Esophagus muscularis mucosa (tissue), 4 donors: ENCODE measurements at places on chromosomes 2 and 18. TPM values are rescaled to one million over a fixed set of nuclear protein-coding genes. Genes with fewer than 3 reads are reported as not detected.

DNA sequence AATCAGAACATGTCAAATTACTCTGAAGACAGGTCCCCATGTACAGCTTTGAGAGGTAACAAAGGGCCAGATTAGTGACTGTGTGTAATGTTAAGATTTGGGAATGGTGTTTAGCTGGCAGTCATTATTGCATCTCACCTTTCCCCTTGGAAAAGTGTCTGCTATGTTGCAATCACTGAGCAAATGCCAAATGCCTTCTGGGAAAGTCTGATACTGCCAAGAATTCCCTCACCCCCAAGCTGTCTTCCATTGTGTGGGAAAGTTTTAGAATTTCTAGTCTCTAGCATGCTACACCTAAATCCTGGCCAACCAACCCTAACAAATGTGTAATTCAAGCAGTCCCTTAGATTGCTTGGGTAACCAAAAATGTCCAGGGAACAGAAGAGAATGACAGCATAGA lies 13.6 kb upstream of the PELI1 start:
- no peak for DNase-seq
- no peak overlapping the region for H3K27ac ChIP-seq
- no peaks in the 10 kb centered on the region for H3K27me3 ChIP-seq
- H3K4me3 ChIP-seq: no peak overlapping the region
- no peaks in the 10 kb centered on the region for H3K36me3 ChIP-seq
- peaks cover 9% of the 10 kb centered on the region for H3K4me1 ChIP-seq

- peak overlapping the region; percentile 41 for H3K4me3 ChIP-seq
- H3K27ac ChIP-seq: peak overlapping the region; percentile 58
- no peaks in the 10 kb centered on the region for H3K27me3 ChIP-seq
- no peaks in the 10 kb centered on the region for H3K36me3 ChIP-seq
- no peak for DNase-seq
Observed at GRCh38 chr2:45860136-45861121, 209.0 kb downstream of the PRKCE start.

DNA sequence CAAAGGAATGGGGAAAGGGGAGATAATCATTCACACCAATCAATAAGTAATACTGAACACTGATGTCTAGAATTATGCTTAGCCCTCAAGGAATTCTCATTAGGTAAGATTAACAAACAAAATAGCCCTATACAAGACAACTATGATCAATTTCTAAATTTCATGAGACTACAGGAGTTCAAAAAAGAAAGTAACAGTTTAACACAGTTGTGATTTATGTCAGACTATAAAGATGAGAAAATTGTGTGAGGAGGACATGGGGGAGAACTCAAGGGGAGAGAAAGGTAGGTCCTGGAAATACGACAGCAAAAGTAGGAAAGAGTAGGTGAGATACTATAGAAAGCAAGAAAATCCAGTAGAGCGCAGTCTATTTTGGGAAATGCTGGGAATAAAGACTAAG lies 14.9 kb downstream of the ROCK1 start:
- peaks cover 52% of the 10 kb centered on the region for H3K4me1 ChIP-seq
- no peak overlapping the region for H3K4me3 ChIP-seq
- H3K27ac ChIP-seq: no peak overlapping the region
- H3K27me3 ChIP-seq: no peaks in the 10 kb centered on the region

GRCh38 chr2:147297820-147298219 lies 547.0 kb upstream of the ACVR2A start:
- no peaks in the 10 kb centered on the region for H3K36me3 ChIP-seq
- DNase-seq: no peak
- H3K4me3 ChIP-seq: no peak overlapping the region
- no peaks in the 10 kb centered on the region for H3K27me3 ChIP-seq
- peak overlapping the region; percentile 64 for H3K27ac ChIP-seq

GRCh38 chr2:237160271-237160919 lies 74.7 kb downstream of the COPS8 start:
- no peak overlapping the region for H3K4me3 ChIP-seq
- H3K4me1 ChIP-seq: peaks cover 25% of the 10 kb centered on the region
- DNase-seq: peak; percentile 74
- H3K27ac ChIP-seq: peak overlapping the region; percentile 70
- H3K27me3 ChIP-seq: no peaks in the 10 kb centered on the region
- H3K36me3 ChIP-seq: no peaks in the 10 kb centered on the region

- no peak overlapping the region for H3K4me3 ChIP-seq
- H3K27ac ChIP-seq: no peak overlapping the region
- no peaks in the 10 kb centered on the region for H3K27me3 ChIP-seq
Observed at GRCh38 chr18:65227970-65228369, 522.8 kb upstream of the CDH7 start.

DNA sequence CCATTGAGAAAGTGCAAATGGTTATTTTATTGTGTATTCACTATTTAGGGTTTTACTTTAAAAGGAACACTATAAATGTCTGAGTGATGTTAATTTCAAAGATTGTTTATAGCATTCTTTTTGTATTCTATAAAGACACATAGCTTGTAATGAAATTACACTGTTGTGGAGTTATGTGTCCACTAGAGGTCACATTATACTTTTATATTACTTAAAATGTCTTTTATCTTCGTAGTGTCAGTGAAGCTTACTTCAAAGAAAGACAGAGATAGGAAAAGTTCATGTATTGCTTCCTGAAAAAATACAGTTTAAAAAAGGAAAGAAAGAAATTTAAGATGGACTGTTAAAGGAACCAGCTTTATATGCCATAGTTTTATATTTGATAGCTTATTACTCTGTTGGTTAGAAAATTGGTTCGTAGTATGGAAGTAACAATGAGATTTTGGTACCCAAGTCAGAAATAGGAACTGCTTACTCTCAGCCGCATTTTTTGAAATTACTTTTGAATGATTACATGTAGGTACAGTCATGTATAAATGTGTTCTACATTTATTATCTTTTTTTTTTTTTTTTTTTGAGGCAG lies 20.5 kb downstream of the APLF start:
- no peak overlapping the region for H3K27ac ChIP-seq
- no peak for DNase-seq
- H3K4me3 ChIP-seq: no peak overlapping the region

DNA sequence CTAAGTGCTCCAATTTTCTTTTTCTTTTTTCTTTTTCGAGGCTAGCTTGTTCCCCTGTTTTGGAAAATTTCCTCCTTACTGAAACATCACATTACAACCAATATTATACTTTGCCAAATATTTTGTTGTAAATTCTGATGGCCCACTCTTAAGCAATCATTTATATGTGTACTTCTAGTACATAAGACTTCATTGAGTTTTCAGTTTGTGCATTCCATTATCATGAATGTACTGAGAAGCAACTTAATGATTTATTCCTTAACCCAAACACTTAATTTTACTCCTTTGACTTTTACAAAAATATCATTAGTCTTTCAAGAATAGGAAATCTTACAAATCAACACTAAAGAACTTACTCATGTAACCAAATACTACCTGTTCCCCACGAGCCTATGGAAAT lies 242.4 kb downstream of the ARHGAP15 start:
- H3K4me3 ChIP-seq: no peak overlapping the region
- no peaks in the 10 kb centered on the region for H3K27me3 ChIP-seq
- H3K36me3 ChIP-seq: no peaks in the 10 kb centered on the region
- H3K4me1 ChIP-seq: no peaks in the 10 kb centered on the region
- DNase-seq: no peak

- no peak overlapping the region for H3K27ac ChIP-seq
- H3K27me3 ChIP-seq: no peaks in the 10 kb centered on the region
- no peak for DNase-seq
- H3K36me3 ChIP-seq: no peaks in the 10 kb centered on the region
- H3K4me3 ChIP-seq: no peak overlapping the region
Observed at GRCh38 chr2:10331702-10332401, 29.1 kb downstream of the HPCAL1 start.

GRCh38 chr2:99571954-99572353 lies 82.1 kb upstream of the REV1 start:
- no peak overlapping the region for H3K4me3 ChIP-seq
- peaks cover 9% of the 10 kb centered on the region for H3K4me1 ChIP-seq
- no peak for DNase-seq
- no peak overlapping the region for H3K27ac ChIP-seq
- no peaks in the 10 kb centered on the region for H3K27me3 ChIP-seq

DNA sequence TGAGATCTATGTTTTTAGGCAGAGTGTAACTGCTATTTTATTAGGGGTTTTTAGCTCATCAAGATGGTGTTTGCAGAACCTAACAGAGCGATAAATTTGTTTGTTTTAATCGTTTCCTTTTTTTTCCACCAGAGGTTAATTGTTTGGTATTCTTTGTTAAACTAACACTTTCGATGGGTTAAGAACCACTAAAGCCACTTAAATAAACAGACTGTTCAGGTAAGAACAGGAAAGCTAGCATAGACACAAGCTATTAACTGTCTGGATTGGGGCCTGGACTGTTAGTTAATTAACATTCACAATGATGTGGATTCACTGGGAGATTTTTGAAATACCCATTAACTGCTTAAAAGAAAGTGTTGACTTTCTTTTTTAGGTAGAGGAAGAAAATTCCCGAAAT lies 209.0 kb upstream of the COPS8 start:
- DNase-seq: no peak
- H3K27ac ChIP-seq: no peak overlapping the region
- H3K4me3 ChIP-seq: no peak overlapping the region
- H3K27me3 ChIP-seq: no peaks in the 10 kb centered on the region

DNA sequence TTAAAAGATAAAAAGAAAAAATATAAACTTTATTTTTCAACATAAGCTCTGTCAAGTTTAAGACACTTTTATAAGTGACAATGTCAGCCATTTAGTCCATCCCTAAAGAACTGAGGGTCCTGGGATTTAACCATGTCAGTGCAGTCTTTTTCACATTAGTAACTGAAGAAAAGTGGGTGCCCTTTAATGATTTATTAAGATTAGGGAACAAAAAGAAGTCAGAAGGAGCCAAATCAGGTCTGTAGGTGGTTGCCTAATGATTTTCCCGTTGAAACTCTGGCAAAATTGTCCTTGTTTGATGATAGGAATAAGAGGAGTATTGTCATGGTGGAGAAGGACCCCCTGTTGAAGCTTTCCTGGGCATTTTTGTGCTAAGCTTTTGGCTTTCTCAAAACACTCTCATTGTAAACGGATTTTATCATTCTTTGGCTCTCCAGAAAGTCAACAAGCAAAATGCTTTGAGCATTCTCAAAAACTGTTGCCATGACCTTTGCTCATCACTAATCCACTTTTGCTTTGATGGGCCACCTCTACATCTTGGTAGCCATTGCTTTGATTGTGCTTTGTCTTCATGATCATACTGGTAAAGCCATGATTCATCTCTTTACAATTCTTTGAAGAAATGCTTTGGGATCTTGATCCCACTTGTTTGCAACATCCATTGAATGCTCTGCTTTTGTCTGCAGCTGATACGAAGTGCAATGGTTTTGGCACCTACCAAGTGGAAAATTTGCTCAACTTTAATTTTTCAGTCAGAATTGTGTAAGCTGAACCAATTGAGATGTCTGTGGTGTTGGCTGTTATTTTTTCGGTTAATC lies 22.0 kb downstream of the TSPYL6 start:
- no peak overlapping the region for H3K27ac ChIP-seq
- no peak for DNase-seq
- H3K4me1 ChIP-seq: peaks cover 8% of the 10 kb centered on the region
- H3K4me3 ChIP-seq: no peak overlapping the region
- H3K36me3 ChIP-seq: no peaks in the 10 kb centered on the region

DNA sequence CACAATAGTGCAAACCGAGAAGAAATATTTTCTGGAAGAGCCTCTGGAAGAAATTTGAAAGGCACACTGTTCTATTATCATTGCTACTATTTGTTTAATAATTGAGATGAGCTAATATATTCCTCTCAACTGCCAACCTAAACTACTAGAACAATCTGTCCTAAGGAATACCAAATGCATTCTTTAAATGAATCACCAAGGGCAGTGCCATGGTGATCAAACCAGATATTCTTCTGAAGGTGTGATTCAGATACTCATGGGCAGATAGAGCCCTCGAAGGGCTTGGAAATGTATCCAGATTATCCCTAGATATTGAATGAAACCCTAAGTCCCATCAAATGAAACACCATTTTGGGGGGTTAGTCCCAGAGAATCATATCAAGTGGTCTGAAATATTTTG lies 76.6 kb downstream of the FIGN start:
- H3K4me1 ChIP-seq: peaks cover 51% of the 10 kb centered on the region
- no peak overlapping the region for H3K4me3 ChIP-seq
- H3K36me3 ChIP-seq: no peaks in the 10 kb centered on the region
- H3K27me3 ChIP-seq: no peaks in the 10 kb centered on the region

- H3K27ac ChIP-seq: peak overlapping the region; percentile 55
Observed at GRCh38 chr2:127072970-127073369, 34.0 kb downstream of the BIN1 start.

DNA sequence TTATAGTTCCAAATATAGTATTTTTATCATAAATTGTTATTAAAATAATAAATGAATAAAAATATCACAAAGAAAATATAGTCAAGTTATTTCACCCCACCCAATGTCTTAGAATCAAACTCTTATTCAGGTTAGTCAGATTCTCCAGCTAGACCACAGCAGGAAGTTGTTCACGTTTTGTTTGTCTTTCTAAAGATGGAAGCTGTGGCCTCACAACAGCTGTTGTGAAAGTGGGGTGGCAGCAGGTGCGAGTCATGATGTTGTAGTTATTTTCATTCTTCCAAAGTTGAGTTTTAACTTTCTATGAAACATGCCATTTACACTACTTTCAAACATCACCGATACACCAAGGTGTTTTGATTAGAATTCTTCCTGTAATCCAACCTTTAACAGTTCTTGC lies 272.9 kb downstream of the SLC8A1 start:
- no peak overlapping the region for H3K4me3 ChIP-seq
- no peak overlapping the region for H3K27ac ChIP-seq
- H3K27me3 ChIP-seq: no peaks in the 10 kb centered on the region
- DNase-seq: no peak
- peaks cover 7% of the 10 kb centered on the region for H3K36me3 ChIP-seq

DNA sequence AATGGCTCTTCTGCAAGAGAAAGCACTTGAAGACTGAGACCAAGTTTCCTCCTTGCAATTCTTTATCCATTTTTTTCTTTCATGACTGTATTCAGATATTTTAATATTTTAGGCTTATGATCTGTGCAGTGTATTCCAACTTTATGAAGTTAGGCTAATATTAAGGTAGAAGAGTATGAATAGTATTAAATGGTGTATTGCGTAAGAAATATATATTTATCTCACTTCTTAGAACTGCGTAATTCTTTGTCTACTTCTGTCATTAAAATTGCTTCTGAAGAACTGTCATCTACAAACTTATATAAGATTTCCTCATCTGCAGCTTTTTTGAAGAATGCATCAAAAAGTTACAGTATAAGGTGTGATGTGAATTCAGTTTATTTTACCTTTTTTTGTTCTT lies 183.2 kb downstream of the DLGAP1 start:
- no peak overlapping the region for H3K27ac ChIP-seq
- H3K4me1 ChIP-seq: no peaks in the 10 kb centered on the region
- no peak overlapping the region for H3K4me3 ChIP-seq

GRCh38 chr18:68560128-68560527 lies 154.8 kb downstream of the TMX3 start:
- H3K4me3 ChIP-seq: no peak overlapping the region
- no peaks in the 10 kb centered on the region for H3K4me1 ChIP-seq
- no peaks in the 10 kb centered on the region for H3K36me3 ChIP-seq
- no peaks in the 10 kb centered on the region for H3K27me3 ChIP-seq
- no peak overlapping the region for H3K27ac ChIP-seq
- no peak for DNase-seq

GRCh38 chr2:147520817-147521216 lies 324.0 kb upstream of the ACVR2A start:
- peaks cover 12% of the 10 kb centered on the region for H3K4me1 ChIP-seq
- DNase-seq: no peak

- H3K27me3 ChIP-seq: no peaks in the 10 kb centered on the region
- no peak overlapping the region for H3K27ac ChIP-seq
- no peaks in the 10 kb centered on the region for H3K36me3 ChIP-seq
- no peak overlapping the region for H3K4me3 ChIP-seq
Observed at GRCh38 chr2:144131042-144131441, 388.9 kb downstream of the ZEB2 start.

Gene C2orf49
- 18.2 TPM for total RNA-seq

Gene ARHGEF4
- 25.5 TPM for total RNA-seq

Gene PDCD1
- total RNA-seq: 2.5 TPM

Gene COL4A3
- total RNA-seq: 10.8 TPM
